Activated CD4-positive, alpha-beta T cell treated with anti-CD3 and anti-CD28 coated beads, Interleukin-2, amount 10 ng/mL, durations not matched to agents 7 days and 5 days (primary cell): ENCODE measurements at places on chromosomes 16 and 17. TPM values are rescaled to one million over a fixed set of nuclear protein-coding genes. Genes with fewer than 3 reads are reported as not detected.
A peak's percentile ranks its signal among the peaks of the same experiment; 100 is the strongest.

NUP93 gene
- 85.0 TPM for total RNA-seq

KLHL10 gene
- not detected for total RNA-seq

TTLL6 gene
- total RNA-seq = not detected

MYH11 gene
- 0.04 TPM for total RNA-seq

KRTAP3-1 gene
- total RNA-seq = not detected

KRT32 gene
- total RNA-seq = not detected

OTOP3 gene
- not detected for total RNA-seq

ICAM2 gene
- total RNA-seq = 113 TPM

TP53TG3C gene
- total RNA-seq = not detected

SEPTIN1 gene
- total RNA-seq = 383 TPM

ZNF646 gene
- total RNA-seq = 28.3 TPM

C1QTNF8 gene
- not detected for total RNA-seq

DNA sequence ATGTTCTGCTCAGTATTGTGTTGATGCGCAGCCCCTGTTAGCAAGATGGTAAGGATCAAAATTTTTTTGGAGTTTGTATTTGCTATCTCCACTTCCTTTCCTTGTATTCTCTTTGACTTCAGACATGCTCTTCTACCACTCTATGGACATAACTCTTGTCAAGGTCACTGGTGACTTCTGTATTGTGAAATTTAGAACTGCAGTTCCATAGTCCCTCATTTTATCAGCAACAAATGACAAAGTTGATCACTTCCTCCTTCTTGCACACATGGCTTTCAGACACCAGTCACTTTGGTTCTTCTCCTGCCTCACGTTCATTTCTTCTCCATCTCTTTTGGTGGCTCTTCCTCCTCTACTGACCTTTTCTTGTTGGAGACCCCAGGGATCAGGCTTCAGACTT is 21.1 kb downstream of the COX11 start:
- no peak for DNase-seq

DNA sequence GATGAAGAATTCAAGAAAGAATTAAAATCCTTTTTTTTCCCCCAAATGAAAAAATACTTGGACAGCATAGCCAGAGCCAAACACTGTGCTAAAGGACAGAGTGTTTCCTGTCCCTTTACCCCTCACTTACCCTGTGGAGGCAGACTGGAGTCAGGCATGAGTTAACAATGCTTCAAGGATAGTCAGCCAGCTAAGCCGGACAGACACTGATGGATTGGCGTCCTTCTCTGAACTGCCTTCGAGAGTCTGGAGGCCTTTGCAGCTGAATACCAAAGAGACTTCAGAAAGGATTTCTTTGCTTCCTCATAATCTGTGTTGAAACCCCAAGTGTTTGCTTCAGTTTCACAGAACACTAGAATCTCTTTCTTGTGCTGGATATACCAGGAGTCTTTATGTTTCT is 4.6 kb downstream of the METTL9 start:
- no peak for DNase-seq

- no peak for DNase-seq
These were observed 561 bp upstream of the WFDC1 start for GRCh38 chr16:84294117-84294516.

DNA sequence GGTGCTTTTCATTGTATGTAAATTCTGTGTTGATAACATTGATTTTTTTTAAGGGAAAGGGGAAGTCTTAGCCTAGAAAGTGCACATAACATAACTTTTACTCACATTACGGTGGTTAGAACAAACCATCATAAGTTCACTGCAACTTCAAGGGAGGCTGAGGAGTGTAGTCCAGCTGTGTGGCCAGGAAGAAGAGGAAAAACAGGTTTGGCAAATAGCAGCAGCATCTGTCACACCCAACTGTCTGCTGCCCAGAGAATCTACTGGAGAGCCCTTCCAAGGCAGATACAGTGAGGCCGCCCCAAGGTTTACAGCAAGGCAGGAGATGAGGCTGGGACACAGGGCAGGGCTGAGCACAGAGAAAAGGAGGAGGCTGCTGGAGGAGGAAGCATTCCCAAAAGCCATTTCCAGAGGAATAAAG is 60.6 kb downstream of the AIPL1 start:
- no peak for DNase-seq

DNA sequence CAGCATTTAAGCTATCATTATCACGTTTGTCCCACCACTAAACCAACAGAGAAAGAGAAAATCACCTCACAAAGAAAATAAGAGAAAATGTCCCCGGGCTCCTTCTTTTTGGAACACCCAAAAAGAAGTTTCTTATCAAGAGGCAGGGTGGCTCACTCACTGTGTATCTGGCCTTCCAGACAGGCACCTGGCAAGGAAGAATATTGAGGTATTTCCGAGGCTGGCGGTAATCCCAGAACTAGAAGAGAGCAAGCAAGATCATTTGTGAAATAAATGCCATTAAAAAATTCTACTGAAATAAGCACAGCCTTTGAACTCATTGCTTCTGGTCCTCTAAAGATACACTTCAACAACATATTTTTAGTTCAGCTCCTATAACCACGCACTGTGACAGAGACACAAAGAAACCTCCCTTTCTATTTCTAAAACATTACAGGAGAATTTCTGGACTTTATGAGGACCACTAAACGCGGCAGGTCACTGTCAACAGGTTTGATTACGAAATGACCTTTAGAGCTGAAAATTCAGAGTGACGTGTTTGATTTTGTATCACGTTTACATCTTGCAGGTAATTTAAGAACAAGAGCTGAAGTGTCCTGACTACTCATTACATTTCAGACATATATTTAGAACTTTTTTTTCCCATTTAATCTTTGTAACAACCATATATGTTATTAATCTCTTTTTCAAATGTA is 61.0 kb downstream of the WDR59 start:
- no peak for DNase-seq

DNA sequence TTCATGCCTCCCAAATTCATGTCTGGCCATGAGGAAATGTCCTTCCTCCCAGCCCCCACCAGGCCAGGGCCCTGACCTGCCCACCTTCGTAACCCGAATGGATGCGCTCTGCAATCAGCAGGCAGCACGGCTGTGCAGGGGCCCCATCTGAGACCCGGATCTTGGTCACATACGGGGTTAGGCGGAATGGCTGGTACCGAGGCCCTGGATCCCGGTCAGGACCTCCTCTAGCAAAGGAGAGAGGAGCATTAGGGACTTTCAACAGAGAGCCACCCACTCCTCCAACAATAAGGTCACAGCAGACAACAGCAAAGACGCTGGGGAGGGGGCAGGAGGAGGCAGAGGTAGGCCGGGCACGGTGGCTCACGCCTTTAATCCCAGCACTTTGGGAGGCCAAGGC is 3.6 kb downstream of the PER1 start:
- DNase-seq = no peak

DNA sequence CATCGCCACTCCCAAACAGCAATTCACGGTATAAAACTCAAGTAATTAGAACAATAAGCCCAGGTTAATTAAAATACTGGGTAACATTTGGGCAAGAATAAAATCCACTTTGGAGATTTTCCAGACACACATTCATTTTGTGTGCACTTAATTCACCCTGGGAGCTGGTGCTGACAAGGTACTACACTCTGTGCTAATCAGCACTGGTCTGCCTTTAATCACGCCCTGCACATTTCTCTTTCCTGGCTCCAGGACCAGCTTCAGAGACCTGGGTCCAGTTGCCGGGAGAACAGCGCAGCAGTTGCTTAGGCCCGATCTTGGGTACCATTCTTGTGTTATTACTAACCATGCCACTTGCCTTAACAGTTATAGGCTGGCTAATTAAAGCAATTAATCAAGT is 23.7 kb upstream of the ASIC2 start:
- DNase-seq = no peak

GRCh38 chr16:56477096-56477878 is 25.9 kb downstream of the OGFOD1 start:
- no peak for DNase-seq

GRCh38 chr17:8056232-8056975 is 17.5 kb downstream of the ALOX15B start:
- DNase-seq = peak; percentile 51

GRCh38 chr17:76281573-76282371 is 16.6 kb downstream of the UBALD2 start:
- no peak for DNase-seq

DNA sequence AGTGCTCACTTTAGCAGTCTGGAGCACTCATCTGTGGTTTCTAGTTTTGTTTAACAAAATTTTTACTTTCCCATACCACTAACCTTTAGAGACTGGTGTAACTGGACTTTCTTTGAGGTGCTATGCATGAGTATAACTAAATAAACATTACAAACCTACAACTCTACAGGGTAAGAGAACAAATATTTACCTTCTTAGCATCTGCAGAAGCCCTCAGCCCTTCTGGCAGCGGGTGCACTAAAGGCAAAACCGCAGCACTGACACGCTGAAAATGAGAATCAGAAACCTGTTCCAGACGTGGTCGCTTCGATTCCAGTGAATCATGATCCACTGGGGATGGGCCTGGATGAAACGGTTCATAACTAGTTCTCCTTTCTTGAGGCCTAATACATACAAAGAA is 43.7 kb downstream of the NCOR1 start:
- no peak for DNase-seq

DNA sequence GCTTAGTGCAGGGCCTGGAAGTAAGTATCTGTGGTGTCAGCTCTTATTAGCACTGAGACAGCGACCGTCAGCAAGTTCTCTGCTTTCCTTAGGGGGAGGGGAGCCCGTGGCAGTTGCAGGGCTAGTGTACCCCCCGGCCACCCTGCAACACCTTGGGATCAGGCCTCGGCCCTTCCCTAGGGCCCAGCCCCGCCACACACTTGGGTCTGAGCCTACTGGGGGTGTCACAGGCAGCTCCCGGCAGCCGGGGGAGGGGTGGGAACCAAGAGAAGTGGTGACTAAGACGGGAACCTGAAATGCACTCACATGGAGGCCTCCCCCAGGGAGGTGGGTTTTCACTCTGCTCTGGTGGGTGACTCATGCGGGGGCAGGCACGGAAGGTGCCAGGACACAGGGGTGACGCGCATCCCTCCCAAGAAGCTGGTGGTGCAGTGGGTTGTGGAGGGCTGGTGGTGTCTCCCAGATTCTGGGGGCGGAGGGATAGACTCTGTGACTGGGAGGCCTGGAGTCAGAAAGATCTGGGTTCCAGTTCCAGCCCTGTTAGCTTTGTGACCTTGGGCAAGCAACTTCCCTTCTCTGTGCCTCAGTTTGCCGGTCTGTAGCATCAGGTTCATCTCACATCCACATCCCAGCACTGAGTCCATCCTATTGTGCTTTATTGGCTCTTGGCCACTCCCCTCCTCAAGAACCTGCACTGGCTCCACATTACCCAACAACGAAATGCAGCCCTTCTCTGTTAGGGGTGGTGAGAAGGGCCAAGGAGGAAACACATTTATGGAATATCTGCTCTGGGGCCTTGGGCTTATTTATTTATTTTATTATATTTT is 44.5 kb downstream of the LAT start:
- DNase-seq = peak; percentile 47

DNA sequence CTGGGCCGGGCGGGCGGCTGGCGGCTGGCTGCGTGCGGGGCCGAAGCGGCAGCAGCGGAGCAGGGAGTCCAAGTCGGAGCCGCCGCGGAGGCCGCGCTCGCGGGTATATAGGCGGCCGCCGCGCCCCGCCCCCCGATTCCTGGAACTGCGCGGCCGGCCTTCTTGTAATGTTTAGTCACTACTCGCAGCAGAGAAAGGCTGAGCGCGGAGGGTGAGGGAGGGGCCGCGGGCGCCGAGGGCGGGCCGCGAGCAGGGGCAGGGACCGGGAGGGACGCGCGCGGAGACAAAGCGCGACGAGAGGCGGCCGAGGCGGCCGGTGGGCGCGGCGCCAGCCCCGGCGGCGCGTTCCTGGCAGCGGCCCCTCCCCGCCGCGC is at the start of gene SOCS3:
SOCS3 (minus strand) TSS at position 81 of the 374 bp plus-strand sequence. CDS start 982 bp downstream, outside the sequence.
- peak; percentile 97 for DNase-seq

GRCh38 chr17:2029911-2030778 is at the start of gene DPH1:
DPH1 (plus strand) TSS chr17:2030153; CDS start chr17:2030170, 17 bp downstream.
- DNase-seq = peak; percentile 90

- no peak for DNase-seq
These were observed 1.4 kb upstream of the CTRB2 start for GRCh38 chr16:75208242-75208825.

GRCh38 chr17:9402590-9403199 is 172.9 kb downstream of the STX8 start:
- peak; percentile 58 for DNase-seq
